Stromal cell of bone marrow (primary cell): ENCODE measurements at places on chromosomes 7 and 10.

DNA sequence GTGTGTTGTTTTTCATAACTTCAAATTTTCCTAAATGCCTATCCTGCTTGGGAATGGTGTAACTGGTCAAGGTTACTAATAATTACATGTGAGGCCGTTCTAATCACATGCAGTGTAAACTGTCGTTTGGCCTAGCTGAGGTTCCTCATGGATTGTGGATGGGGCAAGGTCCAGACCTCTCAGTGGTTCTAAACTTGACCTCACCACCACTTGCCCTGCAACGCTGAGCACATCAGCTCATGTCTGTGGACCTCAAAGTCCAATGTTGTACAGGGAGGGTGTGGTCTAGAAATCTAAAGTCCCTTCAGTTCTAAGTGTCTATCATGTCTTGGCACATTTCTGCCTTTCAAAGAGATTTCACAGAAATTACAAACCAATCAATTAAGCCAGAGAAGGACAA lies 15.6 kb downstream of the RBP3 start:
- no peak for DNase-seq

DNA sequence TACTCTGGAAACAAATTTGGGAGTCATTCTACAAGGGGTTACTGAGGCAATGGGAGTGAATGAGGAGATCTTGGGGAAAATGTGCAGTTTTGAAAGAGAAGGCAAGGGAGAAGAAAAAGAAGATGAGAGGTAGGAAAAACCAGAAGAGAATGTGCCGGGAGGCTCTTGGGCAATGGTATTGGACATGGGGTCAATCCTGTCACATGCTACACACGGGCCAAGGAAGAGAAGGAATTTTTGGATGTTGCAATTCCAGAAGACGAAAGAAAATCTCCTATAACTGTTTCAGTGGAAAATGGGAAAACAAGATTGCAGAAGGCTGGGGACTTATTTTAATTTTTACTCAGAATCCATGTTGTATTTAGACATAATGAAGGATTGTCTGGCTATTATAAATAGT lies 615.0 kb downstream of the PHTF2 start:
- no peak for DNase-seq

DNA sequence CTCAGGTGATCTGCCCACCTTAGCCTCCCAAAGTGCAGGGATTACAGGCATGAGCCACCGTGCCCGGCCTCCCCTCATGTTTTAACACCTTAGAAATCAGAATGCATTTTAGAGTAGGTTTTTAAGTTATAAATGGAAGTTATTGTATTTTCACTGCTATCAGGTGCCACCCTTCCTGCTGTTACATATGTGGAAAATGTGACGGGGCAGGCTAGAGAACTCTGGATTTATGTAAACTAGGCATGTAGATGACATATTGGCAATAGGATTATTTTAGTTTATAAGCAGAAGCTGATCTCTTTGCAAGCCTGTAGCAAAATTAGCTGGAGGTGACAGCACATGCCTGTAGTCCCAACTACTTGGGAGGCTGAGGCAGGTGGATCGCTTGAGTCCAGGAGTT lies 2.1 kb downstream of the CASP2 start:
- no peak for DNase-seq

DNA sequence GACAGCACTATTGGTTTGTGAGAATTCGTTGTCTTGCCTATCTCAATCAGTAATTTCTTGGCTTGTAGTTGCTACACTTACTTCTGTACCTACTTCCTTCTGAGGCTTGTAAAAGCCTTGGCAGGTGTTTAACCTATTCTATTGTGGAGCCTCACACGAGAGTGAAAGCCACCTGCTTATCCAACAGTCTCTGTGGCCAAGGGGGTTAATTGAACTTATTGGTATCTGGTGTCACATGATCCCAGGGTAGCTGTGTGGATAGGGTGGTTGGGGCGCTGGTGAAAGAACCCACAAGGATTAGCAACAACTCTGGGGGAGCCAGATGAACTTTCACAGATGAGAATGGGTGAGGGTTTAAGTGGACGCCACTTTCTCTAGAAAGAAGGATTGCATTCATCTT lies 13.9 kb upstream of the ATP6V0E2 start:
- DNase-seq: no peak

GRCh38 chr10:73426318-73426717 lies 7.0 kb downstream of the MSS51 start:
- DNase-seq: no peak
